NCI-H187 (cell line): ENCODE measurements at places on chromosomes 4 and X.

- DNase-seq = no peak
These were observed 177.7 kb downstream of the ADAMTS3 start for GRCh38 chr4:72391281-72391680.

GRCh38 chrX:48083212-48083611, 11.8 kb upstream of the ZNF630 start:
- no peak for DNase-seq

GRCh38 chr4:17448689-17449088, 63.2 kb downstream of the QDPR start:
- DNase-seq = no peak

DNA sequence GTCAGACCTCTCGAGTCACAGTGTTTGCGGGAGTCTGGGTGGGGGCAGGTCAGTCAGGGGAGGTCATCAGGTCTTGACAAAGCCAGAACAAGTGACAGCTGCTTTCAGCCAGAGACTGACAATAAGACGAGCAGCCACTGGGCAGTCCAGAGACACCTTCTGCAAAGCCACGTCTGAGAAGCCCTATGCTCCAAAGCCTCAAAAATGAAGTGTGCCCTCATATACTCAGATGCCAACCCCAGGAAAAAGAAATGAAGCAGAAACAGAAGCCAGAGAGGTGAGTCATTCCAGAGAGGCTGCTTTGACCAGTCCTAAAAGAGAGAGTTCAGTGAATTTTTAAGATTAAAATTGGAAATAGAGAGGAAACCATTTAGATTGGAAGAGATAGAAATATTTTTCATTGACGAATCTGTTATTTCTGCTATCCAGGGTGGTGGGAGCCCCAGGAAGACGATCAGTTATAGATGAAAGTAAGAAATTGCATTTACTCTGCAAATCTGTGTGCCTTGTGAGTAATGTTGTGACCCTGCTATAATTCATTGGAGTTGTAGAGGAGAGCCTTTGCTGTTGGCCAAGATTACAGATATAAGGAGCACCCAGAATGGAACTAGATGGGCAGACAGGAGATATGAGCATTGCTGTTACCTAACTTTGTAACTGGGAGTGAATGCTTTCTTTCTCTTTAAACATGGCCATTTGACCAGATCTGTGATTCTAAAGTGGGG, 77.9 kb downstream of the LRRC66 start:
- no peak for DNase-seq

- no peak for DNase-seq
These were observed 635.6 kb downstream of the STPG2 start for GRCh38 chr4:97507587-97508245.
